ENCODE measurements at places on chromosomes 1 and 21.

DNA sequence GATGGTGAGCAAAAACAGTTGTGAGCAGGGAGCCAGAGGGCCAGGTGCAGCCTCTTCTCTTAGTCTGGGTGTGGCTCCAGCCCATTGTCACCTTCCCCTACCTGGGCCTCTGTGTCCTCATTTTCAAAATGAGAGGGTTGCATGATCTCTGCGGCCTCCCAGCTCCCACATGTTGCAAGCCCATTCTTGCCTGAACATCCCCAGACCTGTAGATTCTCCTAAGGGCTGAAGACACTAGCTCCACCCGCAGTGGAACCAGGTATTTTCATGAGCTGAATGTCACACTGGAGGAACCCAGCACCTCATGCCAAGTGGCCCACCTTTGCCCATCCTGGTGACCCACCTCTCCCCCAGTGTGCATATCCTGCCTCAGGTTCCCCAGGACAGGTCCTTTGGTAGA is 12.3 kb downstream of the IKBKE start:
- DNase-seq = no peak

DNA sequence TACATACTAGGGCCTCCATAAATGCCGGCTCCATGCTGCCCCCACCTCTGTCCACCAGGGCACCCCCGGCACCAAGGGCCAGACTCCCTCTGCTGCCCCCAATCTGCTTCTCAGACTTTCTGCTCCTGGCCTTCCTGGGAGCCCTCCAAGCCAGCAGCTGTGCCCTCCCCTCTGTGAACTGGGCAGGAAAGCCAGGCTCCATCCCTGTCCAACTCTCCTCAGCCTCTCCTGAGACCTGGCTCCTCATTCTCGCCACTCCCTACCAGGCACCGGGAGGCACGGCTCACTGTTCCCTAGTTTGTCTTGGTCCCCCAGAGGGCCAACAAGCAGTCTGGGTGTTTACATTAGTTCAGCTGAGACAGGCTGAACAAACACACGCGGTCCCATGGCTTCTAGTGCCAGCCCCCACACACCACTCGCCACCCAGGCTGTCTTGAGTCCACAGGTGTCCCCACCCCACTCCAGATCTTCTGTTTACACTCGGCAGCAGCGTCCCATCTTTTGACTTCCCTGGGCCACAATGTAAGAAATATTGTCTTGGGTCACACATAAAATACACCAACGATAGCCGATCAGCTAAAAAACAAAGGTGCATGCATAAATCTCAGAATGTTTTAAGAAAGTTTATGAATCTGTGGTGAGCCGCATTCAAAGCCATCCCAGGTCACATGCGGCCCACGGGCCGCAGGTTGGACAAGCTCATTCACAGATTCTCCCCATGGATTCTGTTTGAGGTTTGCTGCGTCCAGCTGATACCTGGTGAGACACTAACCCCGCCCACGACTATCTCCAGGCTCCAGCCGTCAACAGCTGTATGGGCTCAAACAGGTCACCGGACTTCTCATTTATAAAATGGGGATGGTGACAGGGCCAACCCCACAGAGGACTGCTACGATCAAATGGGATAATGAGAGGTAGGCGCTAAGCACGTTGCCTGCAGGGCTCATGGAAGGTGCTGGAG is 29.5 kb upstream of the ECE1 start:
- no peak for DNase-seq

- no peak for DNase-seq
Measured at GRCh38 chr1:224852901-224853568, 76.4 kb upstream of the DNAH14 start.

DNA sequence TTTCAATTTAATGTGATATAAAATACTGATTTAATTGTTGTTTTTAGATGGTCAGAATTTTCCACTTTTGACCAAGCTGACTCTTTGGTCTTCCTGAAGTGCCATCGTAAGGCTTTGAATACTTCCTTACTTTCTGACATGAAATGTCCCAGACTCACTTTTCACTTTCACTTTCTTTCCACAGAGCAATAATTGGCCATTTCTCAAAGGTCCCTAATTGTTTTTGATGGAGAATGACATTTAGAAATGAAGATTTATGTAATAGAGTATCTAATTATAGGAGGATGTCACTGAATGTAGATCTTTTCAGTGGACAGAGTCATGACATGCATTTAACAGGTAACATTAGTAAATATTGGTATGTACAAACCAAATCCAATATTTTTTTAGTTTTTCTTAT is 1141.6 kb downstream of the KCNT2 start:
- DNase-seq = no peak

GRCh38 chr1:154559466-154560044 is 1.1 kb upstream of the UBE2Q1 start:
- peak; percentile 54 for DNase-seq

DNA sequence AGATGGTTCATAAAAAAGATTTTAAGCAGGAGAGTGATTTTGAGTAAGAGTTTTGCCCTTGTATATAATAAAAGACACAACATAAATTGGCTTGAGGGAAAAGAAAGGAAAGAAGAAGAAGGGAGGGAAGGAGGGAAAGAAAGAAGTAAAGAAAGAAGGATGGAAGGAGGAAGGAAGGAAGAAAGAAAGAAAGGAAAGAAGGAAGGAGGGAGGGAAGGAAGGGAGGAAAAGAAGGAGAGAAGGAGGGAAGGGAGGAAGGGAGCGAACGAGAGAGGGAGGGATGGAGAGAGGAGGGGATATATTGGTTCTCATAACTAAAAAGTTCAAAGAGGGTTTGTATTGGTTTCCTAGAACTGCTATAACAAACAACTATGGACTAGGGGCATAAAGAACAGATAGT is 62.2 kb upstream of the PAX7 start:
- no peak for DNase-seq

- DNase-seq = peak; percentile 29
Measured at GRCh38 chr1:212700223-212700891, 717 bp upstream of the BATF3 start.
